ENCODE measurements at places on chromosomes 1 and 21.

GRCh38 chr1:188117436-188117835 is 1288.7 kb downstream of the PLA2G4A start:
- DNase-seq: no peak

DNA sequence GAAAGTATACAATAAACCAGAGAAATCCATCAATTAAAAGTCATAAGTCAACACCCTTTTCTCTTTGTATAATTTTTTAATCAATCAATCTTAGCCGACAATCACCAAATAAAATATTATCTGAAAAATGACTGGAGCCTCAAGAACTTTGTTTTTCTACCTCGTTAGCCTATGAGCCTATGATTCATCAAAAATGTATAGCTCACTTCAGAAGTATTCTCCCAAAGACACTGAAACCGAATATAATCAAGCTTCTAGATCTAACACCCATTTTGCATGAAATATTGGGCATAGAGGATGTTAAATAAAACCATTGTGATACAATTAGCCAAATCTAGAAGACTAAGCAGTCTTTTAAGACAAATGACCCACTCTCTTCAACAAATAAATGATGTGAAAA is 17.8 kb upstream of the RSBN1 start:
- no peak for DNase-seq

- no peak for DNase-seq
Observed at GRCh38 chr1:59393211-59394180, 96.6 kb downstream of the FGGY start.

- DNase-seq: no peak
Observed at GRCh38 chr1:58927041-58927721, 143.3 kb upstream of the JUN start.

DNA sequence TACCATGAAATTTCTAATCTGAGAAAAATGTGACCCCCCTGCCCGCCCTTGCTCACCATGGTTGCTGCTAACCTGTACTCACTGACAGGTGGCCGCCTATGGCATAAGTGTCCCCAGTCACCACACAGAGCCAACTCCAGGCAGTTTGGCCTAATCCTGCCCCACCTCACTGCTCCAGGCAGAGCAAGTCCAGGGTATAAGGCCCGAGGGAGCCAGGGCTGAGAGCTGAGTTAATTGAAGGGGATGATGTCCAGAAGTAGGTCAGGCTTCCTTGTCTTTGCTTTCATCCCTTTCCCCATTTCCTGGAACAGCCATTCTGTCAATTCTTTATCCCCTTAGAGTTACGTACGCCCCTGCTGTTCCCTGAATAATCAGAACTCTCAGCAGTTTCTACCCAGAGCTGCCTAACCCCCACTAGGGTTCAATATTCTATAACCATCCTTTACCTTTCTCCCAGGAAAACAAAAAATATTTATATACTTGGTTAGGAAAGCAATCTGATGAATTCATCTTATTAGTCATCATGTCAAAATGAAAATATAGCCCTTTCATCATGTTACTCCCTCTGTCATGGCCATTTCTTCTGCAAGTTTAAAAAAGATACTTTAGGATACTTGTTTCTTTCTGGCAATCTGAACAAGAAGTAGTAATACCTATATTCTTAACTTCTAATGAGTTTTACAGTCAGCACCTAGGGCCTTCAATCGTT is 29.4 kb upstream of the CD101 start:
- no peak for DNase-seq

DNA sequence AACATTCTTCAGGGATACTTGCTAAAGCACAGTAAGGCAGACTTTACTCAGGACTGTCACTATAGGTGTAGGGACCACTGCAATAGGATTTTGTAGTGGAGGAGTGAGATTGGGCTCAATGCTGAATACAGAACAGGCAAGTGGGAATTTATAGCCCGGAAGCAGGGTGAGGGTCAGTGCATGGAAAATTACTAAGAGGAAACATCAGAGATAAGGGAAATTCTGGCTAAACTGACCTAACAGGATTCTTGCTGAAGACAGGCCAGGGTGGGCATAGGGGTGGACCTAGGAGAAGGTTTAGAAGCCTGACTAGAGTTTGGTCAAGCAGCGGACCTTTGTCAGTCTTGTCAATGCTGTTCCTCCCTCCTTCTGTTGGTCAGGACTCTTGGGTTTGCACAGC is 20.8 kb upstream of the ZNF362 start:
- DNase-seq: no peak

Measured in stimulated activated naive CD8-positive, alpha-beta T cell treated with anti-CD3 and anti-CD28 coated beads, Interleukin-15, Interleukin-2, amounts not matched to agents 100 U/mL and 50 U/mL, for 24 hours (primary cell).